ENCODE measurements at places on chromosomes 4 and X.

- no peak for DNase-seq
These were observed 304.6 kb upstream of the TENM3 start for GRCh38 chr4:181938631-181939030.

GRCh38 chr4:168619266-168619631 is 122.4 kb downstream of the PALLD start:
- no peak for DNase-seq

- DNase-seq: no peak
These were observed 140.8 kb downstream of the OPHN1 start for GRCh38 chrX:68292471-68292870.

DNA sequence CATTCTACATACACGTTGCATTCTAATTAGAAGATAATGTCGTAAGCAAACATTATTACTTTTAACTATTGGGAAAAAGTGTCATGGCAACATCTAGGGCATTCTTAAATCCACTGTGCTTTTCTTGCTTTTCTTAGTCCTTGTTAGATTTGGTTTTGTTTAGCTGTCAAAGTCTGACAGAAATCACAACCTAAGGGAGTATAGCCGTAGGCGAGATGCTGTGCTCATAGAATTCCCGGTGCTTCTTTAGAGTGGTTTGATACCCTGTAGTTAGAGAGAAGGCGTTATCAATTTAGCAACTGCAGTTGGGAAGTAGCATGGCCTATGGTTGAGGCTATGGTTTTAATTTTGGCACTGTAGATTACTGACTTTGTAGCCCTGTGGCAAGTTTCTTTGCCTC is 45.7 kb downstream of the WWC2 start:
- no peak for DNase-seq

GRCh38 chr4:7844594-7844991 is 95.1 kb downstream of the AFAP1 start:
- DNase-seq: no peak

GRCh38 chrX:37873220-37873619 is 25.8 kb upstream of the DYNLT3 start:
- no peak for DNase-seq

- DNase-seq: no peak
These were observed 8.3 kb downstream of the FGFR3 start for GRCh38 chr4:1801286-1801958.

- DNase-seq: no peak
These were observed 85.3 kb downstream of the DCAF8L2 start for GRCh38 chrX:27675493-27675892.

- no peak for DNase-seq
These were observed 308.2 kb downstream of the FRMPD4 start for GRCh38 chrX:12446342-12447075.

GRCh38 chr4:143185253-143186107 is 763 bp downstream of the USP38 start:
- peak; percentile 34 for DNase-seq

DNA sequence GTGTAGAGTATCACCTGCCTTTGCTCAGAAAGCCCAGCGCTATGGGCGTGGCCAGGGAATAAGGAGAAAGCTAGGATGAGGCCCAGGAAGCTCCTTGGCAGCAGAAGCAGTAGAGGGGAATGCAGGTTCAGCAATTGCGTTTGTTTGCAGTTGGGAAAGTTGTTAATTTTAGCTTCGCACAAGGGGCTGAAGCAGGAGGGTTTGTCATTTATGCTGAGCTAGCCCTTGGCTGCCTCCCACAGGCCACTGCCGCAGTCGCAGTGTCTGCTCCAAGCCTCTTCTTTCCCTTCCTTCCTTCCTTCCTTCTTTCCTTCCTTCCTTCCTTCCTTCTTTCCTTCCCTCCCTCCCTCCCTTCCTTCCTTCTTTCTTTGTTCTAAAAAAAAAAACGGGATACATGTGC is 21.5 kb downstream of the FRMPD3 start:
- no peak for DNase-seq

DNA sequence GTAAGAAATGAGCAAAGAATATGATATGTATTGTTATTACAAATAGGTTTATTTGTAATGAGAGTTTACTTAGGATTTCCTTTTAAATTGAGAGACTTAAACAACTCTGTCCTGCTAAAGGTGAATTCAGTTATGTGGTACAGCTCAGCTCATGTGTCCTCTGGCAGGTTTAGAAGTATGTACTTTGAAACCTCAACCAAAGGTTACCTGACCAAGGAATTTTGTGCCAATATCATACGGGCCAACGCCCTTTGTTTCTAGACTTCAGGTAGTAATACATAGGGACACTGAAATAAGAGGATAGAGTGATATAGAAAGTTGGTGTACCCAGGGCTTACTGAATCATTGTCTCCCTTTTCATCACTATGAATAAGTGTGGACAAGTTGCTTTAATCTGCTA is 25.7 kb downstream of the SLAIN2 start:
- no peak for DNase-seq

DNA sequence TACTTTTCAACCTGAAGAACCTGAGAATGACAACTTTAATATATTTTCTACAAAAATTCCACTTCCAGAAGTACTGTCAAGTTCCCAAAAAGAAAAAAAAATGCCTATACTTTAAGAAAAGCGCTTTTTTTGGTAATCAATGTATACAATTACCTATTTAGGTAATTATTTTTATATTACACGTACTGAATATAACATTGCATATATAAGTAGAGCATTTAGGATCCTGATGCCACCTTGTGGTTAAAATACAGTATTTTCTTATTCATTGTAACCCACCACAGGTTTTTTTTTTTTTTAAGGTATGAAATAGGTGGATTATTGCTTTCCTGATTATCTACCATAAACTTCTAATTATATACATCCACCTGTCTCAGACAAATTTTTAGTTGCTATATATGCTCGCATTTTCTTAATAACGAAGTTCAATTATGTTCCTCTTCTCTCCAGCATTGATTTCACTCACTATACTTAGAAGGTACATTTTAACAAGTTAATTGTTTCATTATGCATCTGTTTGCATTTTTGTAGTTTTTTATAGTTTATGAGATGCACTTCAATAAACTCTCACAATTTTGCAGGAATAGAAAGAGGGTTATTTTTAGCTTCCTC is 5.2 kb downstream of the MAP9 start:
- no peak for DNase-seq

DNA sequence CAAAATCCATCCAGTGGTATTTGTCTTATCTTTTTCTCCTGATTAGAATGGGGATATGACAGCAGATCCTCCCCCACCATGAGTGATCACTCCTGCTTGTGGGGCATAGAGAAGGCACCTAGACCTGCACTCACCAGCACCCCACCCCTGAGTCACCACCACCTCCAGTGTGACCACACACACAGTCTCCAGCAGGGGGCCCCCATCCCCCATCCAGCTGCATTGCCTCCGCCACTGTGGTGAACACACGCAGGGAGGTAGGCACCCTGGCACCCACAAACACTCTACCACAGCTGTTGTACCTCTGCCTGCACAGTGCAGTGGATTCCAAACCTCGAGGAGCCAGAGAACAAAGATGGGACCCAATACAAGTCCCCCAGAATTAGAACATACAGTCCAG is 9.0 kb upstream of the MAGEA8 start:
- DNase-seq: peak; percentile 48

- DNase-seq: no peak
These were observed 179.8 kb downstream of the SLIT2 start for GRCh38 chr4:20431543-20431951.

GRCh38 chr4:56630876-56631666 is 50.0 kb downstream of the HOPX start:
- no peak for DNase-seq

GRCh38 chrX:29787656-29788055 is 427.7 kb upstream of the MAGEB2 start:
- DNase-seq: no peak

DNA sequence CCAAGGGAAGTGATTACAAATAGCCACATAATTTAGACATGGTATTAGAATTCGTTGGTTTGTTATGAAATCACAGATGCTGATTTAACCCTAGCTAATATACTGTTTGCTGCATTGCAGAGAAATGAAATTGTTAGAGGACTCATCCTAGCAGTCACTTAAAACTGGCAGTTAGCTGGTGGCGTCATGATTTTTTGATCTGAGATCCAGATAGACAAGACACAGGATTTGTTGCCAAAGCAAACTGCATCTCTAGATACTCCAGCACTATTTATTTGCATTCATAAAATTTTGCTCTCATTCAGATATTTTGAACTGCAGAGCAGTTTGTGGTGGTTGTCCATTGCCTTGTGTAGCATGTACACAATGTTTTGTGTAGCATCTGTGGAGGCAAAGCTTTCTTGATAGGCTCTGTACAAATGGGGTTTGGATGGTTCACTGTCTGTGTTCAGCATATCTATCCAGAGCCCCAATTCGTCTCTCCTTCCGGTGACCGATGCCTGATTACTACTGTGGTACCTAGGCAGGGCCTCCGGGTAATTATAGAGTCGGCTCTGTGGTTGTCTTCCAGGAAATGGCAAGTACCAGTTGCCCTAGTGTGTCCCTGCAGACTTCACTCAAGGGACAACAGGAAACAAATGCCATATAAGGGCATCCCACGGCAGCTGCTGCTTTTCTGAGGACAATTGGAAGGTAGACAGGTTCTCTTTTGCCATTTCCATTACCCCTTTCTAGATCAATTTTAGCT is 30.1 kb upstream of the SPARCL1 start:
- peak; percentile 7 for DNase-seq

- DNase-seq: peak; percentile 65
These were observed 110.6 kb downstream of the SH3KBP1 start for GRCh38 chrX:19776753-19777152.

DNA sequence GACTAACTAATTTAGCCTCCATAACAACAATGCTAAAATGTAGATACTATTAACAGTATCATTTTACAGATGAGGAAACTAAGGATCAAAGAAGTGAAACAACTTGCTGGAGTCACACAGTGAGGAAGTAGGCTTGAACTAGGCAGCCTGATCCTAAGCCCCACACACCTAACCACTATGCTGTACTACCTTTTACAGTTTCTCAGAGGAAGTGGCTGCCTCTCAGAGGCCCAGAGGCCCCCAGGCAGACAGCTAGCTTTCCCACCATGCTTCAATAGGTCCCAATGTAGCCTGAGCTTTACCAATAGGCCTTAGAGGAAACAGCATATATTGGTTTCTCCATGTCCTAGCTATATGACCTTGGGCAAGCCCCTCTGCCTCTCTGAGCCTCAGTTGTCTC is 69.4 kb upstream of the PJA1 start:
- no peak for DNase-seq

DNA sequence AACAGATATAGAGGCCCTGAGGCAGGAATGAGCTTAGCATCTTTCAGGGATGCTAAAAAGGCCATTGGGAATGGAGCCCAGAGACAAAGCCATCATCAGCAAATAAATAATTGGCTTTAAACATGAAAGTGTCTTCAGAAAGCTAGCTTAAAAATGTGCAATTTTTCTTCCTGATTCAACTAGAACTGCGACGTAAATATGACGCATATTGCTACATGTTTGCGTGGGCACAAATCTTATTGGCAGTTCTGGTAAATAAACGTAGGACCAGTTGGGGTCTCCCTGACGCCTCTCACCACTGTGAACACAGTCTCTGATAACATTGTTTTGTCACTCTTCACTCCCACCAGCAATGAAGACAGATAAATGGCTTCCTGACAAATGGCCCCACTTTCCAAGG is 97.3 kb upstream of the SRD5A3 start:
- no peak for DNase-seq

GRCh38 chr4:183905081-183905592 is at the start of gene STOX2:
TSS of gene STOX2 (plus strand) at chr4:183905307. CDS start at chr4:183906791, 1,484 bp downstream.
- DNase-seq: no peak

DNA sequence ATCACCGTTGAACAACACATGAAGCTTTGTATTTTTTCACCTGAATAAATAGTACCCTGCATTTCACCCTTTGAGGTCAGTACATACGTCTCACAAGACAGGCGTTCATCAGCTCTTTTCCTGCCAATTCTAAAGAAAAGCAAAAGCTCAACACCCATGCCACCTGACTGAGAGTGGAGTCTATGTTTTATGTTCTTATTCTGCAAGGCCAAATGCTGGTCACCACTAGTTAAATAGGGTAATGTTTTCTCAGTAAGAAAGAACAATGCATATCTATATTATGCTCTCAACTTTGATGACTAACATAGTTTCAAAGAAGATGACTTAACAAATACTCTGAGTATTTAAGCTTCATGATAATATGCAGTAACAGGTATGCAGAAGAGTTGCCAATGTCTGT is 336.3 kb upstream of the BMP3 start:
- DNase-seq: no peak

GRCh38 chr4:3523146-3523627 is 9.0 kb downstream of the LRPAP1 start:
- DNase-seq: no peak

GRCh38 chr4:20248155-20248558 is 3.5 kb upstream of the SLIT2 start:
- DNase-seq: no peak

DNA sequence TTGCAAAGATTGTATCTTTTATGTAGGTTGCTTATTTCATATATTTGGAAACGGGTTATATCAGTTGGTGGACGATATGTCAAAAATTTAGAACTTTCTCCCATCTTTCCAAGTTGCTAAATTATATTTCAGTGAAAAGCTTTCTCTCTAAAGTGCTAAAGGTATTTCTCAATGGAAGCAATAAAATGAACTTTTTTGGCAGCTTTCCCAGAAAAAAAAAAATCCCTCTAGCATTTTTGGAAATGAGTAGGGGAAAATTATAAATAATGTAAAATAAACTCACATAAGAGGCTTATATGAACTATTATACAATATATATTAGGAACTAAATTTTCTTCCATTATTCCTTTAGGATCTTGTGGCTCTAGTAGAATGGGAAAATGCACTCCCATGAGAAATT is 152.2 kb downstream of the GRID2 start:
- no peak for DNase-seq

DNA sequence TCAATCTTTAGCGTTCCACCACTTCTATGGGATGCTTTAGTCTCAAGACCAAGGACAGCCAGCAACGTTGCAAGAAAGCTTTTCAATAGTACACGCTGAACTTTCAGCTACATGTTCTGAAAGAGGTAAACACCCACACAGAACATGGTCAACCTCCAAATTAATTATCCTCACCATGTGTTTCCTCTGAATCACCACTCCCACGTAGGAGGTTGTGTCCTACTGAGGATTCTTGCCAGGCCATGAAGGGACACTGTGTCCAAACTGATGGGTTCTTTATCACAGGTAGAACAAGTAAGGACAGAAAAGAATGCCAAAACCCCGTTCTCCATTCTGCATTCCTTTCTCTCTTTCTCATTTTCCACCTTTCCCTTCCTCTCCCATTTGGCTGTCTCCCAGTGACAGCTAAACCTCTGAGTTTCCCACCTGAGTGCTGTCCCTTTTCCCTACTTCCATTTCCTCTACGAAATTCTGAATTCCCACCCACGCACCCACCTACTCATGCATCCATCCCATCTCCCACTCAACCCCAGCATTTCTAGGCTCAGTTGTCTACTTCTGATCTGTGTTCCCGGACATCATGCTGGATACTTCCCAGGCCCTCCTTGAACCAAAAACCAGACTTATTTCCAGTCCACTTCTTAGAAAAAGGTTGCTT is 29.0 kb upstream of the GPM6B start:
- DNase-seq: no peak

- no peak for DNase-seq
These were observed 85.0 kb downstream of the ADRA2C start for GRCh38 chr4:3851211-3851610.
